ENCODE measurements at places on chromosomes 3 and 15. TPM values are rescaled to one million over a fixed set of nuclear protein-coding genes. Genes with fewer than 3 reads are reported as not detected.

The GOLGA6A gene
- total RNA-seq = 1.0 TPM

The GOLGA8T gene
- total RNA-seq = 0.23 TPM

The CKMT1A gene
- total RNA-seq = 0.78 TPM

The KBTBD13 gene
- not detected for total RNA-seq

The ERICH6 gene
- total RNA-seq = not detected

The ZNF621 gene
- 1.5 TPM for total RNA-seq

The FANCD2 gene
- 30.9 TPM for total RNA-seq

The SLC15A2 gene
- not detected for total RNA-seq

The ACKR4 gene
- total RNA-seq = not detected

The SLC9C1 gene
- not detected for total RNA-seq

The C3orf22 gene
- not detected for total RNA-seq

The HTD2 gene
- 8.7 TPM for total RNA-seq

The FBXO40 gene
- not detected for total RNA-seq

The TRH gene
- not detected for total RNA-seq

The ALG1L2 gene
- total RNA-seq = not detected

The EAF2 gene
- not detected for total RNA-seq

The KLHL40 gene
- total RNA-seq = not detected

The MITF gene
- total RNA-seq = 32.1 TPM

The EPHA3 gene
- total RNA-seq = not detected

The OTOL1 gene
- not detected for total RNA-seq

The AHSG gene
- not detected for total RNA-seq

The CAMKV gene
- total RNA-seq = not detected

The RBP2 gene
- not detected for total RNA-seq

The OXTR gene
- 0.61 TPM for total RNA-seq

The SCAANT1 gene
- not detected for total RNA-seq

The MCCC1 gene
- 7.7 TPM for total RNA-seq

The CCDC39 gene
- not detected for total RNA-seq

The MYL3 gene
- total RNA-seq = not detected

The AMIGO3 gene
- not detected for total RNA-seq

The NTRK3 gene
- not detected for total RNA-seq

The DZIP1L gene
- 8.9 TPM for total RNA-seq

The KBTBD8 gene
- total RNA-seq = not detected

The LDHAL6B gene
- not detected for total RNA-seq

The C3orf49 gene
- total RNA-seq = not detected

The SV2B gene
- not detected for total RNA-seq

The GPR156 gene
- total RNA-seq = not detected

The GP9 gene
- total RNA-seq = not detected

The KCNMB3 gene
- total RNA-seq = 2.3 TPM

The MYZAP gene
- not detected for total RNA-seq

The SLC27A2 gene
- 0.57 TPM for total RNA-seq

The ZNF774 gene
- 3.7 TPM for total RNA-seq

The TTC14 gene
- total RNA-seq = 38.3 TPM

The CDCP1 gene
- total RNA-seq = 11.3 TPM

The GRM7 gene
- total RNA-seq = not detected

The SYNM gene
- 8.3 TPM for total RNA-seq

The MTHFS gene
- 70.3 TPM for total RNA-seq

The MFSD1 gene
- 94.6 TPM for total RNA-seq

The COL6A6 gene
- not detected for total RNA-seq

The COPB2 gene
- total RNA-seq = 149 TPM

The ZIC1 gene
- total RNA-seq = not detected

The ZMYND10 gene
- 10.8 TPM for total RNA-seq
